Nucleus accumbens (tissue), 56 donors: ENCODE measurements at places on chromosomes 13 and 19.

- DNase-seq, result no peak
Measured at GRCh38 chr13:101515504-101515903, 63.0 kb downstream of the ITGBL1 start.

- no peak for DNase-seq
Measured at GRCh38 chr19:36528921-36529518, 949 bp upstream of the ZNF260 start.

GRCh38 chr13:99967869-99968520 is 3.6 kb downstream of the ZIC5 start:
- no peak for DNase-seq

- no peak for DNase-seq
Measured at GRCh38 chr19:21321134-21321533, 8.1 kb downstream of the ZNF708 start.

GRCh38 chr13:24218977-24219376 is 58.5 kb downstream of the SPATA13 start:
- DNase-seq, result no peak

- DNase-seq, result no peak
Measured at GRCh38 chr13:112161521-112162301, 94.8 kb downstream of the SOX1 start.

GRCh38 chr13:41007744-41008128 is 11.4 kb downstream of the ELF1 start:
- DNase-seq, result no peak

GRCh38 chr13:99973163-99973807 is 1.7 kb upstream of the ZIC5 start:
- DNase-seq, result no peak

DNA sequence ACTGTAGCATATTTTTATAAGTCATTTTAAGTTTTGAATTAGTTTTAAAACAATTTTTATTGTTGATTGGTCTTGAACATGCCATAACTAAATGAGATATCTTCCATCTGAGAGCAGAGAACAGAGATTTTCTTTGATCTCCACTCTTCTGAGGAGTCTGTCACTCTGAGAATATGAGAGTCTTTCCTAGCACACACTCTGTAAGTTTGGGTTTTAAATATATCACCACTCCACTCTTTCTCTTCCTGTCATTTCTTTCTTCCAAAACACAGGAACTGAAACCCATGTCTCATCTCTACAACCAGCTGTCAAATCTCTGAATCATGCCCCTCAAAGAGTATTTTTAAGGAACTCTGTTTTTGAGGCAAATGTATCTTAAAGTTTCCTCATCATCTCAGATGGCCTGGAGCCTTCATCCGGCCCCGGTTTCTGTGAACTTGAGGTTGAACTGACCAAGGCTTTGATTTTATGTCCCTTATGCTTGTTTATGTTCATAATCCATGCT is 698.2 kb upstream of the SGCG start:
- DNase-seq, result no peak

GRCh38 chr19:2716275-2716650 is 4.9 kb downstream of the DIRAS1 start:
- no peak for DNase-seq

- DNase-seq, result no peak
Measured at GRCh38 chr19:2806736-2807378, 12.8 kb upstream of the ZNF554 start.

DNA sequence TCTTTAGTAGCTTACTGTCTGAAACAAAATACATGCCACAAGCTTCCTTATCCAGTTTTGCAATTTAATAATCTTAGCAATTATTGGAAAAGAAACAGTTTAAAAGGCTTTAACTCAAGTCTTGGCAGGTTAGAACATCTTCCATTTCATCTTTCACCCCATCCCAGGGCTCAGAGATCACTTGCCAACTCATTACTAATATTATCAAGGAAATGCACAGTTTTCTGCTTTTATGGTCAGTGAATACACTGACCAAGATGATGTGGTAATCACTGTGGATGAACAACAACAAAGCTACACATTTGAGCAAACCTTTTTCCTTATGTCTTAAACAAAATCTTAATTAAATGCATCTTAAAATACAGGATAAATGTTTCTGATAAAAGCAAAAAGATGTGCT is 48.0 kb upstream of the ITM2B start:
- no peak for DNase-seq

DNA sequence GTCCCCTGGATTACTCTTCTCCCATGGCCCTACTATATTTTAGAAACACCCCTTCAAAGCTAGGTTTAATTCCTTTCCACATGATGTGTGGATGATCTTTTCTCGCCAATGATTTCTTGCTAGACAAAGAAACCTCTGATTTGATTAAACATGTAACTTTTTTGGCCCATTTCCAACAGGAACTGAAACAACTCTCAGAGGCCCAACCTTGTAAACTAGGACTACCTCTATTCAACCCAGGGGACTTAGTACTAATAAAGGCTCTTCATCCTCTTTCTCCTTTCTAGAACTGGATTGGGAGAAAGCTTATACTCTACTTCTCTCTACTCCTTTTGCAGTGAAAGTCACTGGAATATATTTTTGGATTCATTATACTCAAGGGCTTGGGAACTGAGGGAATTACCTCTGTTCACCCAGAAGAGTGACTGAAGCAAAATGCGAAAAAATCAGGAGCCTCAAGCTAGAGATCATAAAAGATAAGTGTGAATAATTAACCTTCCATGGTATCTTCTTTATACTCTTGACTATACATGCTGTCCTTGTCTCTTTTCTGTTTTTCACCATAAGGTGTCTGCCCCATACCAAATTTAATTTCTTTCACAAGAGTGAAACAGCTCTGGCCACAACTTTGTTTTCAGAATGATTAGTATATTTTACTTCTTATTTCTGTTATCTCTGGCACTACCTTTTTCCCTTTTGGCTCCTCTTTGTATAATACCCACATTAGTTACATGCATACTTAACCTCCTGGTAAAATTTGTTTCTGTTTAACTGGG is 977.6 kb downstream of the SLITRK5 start:
- no peak for DNase-seq

- no peak for DNase-seq
Measured at GRCh38 chr13:45016792-45017425, 27.6 kb downstream of the GPALPP1 start.

- DNase-seq, result no peak
Measured at GRCh38 chr19:4089400-4089908, 22.8 kb upstream of the ZBTB7A start.

GRCh38 chr19:36819130-36819630 is 19.0 kb downstream of the ZNF790 start:
- DNase-seq, result no peak

DNA sequence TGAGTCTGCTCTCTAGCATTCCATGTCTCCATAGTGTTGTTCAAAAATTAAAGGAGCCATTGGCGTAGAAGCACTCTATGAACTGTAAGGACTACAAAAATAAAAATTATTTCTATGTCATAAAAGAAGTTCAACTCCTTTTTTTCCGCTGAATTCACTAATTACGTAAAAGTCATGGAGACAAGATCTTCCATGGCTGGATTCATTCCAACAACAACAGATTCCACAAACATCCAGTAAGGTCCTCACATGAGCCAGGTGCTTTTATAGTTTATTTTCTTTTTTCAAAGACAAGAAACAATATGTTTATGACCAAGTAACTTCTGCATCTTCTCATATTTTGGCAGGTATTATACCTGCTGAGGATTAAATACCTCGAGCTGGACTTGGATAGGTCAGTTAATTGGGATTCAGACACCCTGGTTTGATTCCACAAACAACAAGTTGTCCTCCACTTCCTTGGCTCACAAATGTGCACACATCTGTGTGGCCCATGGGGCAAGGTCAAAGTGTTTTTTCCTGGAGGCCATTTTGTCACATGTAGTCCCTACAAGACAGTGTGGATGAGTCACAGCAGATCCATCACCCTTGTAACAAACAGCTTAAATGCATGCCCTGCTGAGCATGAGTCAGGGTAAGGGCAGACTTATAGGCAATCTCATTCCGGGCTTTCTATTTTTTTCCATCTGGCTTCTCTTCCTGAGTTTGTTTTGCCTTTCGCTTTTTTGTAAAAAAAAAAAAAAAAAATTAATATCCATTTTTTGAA is 475.6 kb downstream of the COG6 start:
- DNase-seq, result no peak

DNA sequence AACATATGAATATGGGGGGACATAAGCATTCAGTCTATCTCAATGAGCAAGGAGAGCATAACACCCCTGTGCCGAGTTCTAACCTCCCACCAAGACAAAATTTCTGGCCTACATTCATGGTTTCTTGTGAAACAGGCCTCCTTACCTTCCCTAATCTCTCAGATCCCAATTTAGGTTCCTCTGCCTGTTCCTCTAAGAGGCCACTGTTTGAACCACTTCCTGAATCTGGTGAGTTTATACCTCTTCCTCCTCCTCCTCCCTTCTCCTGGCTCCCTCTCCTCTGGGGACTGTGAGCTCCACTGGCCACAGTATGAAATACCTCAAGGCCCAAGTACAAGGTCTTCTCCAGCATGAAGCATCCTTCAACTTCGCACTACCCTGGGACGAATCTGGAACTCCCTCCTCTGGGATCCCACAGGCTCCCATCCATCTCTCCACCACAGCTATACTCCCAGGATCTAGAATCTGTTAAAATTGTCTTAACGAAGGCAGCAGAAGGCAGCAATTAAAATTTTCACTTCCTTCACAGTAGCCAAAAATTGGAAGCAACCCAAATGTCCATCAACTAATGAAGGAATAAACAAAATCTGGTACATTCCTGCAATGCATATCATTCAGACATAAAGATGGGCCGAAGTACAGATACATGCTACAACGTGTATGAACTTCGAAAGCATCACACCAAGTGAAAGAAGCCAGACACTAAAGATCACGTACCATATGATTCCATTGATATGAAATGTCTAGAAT is 7.8 kb upstream of the SIGLECL1 start:
- DNase-seq, result no peak

DNA sequence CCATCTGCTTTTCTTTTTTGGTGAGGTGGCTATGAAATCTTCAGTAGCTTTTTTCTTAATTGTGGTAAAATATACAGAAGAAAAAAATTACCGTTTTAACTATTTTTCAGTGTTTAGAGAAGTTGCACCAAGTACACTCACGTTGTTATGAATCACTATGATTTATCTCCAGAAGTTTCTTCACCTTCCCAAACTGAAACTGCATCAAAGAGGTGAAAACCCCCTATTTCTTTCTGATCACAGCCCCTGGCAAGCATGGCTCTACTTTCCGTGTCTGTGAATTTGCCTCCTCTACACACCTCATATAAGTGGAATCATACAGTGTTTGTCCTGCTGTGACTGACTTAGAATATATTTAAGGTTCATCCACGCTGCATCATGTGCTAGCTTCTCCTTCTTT is 15.6 kb upstream of the SIGLEC10 start:
- no peak for DNase-seq

- DNase-seq, result no peak
Measured at GRCh38 chr19:32674153-32674930, 638 bp downstream of the ANKRD27 start.
